ENCODE measurements at places on chromosomes 2 and 18.

DNA sequence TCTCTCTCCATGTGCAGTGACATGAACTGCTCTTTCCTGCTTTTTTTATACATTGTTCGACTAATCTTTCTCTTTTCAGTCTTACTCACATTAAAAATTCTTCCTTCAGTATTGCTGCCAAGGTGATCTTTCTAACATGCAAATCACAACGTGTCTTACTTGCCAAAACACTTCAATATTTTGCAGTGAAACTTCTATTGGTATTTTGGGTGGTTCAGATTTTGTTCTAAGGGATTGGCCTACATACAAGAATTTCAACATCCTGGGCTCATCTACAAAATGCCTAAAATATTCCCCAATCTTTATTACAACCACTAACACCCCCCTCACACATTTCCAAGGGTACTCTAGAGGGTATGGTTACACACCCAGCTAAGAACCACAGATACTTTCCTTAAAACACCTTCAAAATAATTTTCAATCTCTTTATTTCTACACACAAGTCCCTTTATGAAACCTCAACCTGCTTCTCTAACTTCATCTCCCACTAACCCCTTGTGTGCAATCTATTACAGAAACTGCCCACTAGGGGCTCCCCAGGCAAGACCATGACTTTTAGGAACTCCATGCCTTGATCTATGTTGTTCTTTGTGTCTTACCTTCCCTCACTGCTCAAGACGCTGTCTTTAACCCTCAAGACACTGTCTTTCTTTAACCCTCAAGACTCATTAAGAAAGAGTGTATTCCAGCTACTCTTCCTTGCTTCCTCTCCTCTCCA is 50.9 kb downstream of the COL3A1 start:
- no peak for DNase-seq

GRCh38 chr2:23567161-23567756 is 182.3 kb downstream of the KLHL29 start:
- DNase-seq, result no peak

DNA sequence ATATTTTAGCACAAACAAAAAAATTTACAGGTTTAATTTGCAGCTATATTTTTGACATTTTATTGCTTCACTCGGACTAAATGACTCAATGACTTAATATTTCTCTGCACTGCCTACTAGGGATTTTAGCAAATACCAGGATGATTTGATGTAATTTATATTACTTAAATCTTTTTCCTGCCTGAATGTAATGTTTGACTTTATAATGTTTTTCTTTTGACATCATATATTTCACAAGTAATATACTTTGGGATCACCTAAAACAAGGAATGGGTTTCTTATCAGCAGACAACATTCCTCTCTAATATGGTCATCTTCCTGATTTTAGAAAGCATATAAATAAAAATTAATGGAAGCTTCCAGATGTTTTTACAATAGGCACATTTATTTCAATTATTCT is 253.2 kb upstream of the EPC2 start:
- DNase-seq, result no peak

GRCh38 chr2:82853299-82853698 is 1605.8 kb downstream of the SUCLG1 start:
- no peak for DNase-seq

GRCh38 chr2:3959372-3959771 is 256.0 kb downstream of the DCDC2C start:
- DNase-seq, result peak; percentile 39

DNA sequence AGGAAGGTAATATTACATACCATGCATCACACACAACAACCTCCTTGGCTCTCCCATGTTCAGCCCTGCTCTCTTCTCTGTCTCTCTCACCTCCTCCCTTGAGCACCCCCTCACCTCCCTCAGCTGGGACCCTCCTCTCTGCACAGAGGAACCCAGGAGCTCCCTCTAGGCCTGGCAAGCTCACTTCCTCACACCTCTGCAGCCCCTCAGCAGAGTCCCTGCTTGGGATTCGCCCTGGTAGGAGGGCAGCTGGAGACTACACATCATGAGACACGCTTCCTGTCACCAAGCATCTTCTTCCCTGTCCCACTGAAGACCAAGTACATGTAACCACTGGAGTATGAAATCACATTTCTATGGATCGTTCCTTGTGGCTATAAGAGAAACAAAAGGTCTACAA is 51.0 kb downstream of the ADD2 start:
- DNase-seq, result no peak

Data from SW 1271 (cell line).